ENCODE measurements at places on chromosomes 3 and 15.

DNA sequence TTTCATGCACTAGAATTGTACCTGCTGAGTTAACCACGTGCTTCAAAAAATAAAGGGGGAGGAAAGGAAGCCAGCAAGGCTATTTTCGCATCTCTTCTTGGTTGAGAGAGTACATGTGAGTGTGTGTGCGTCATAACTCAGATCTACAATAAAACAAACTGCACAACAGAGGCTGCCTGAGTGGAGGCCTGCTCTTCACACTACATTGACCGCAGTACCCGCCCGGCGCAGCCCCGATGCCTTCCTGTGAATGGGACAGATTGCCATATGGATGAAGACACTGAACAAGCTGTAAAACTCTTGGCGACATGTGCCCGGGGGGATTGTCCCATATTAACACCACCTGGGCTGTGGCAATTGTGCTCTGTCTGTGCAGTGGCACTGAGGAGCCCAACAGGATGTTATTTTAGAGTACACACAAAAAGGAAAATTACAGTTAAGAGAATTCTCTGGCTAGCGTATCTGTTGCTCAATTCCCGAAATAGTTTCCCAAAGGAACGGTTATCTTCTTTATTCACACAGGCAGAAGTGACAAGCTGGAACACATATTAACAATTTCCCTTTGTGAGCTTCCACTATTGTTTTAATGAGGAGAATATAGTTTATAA, 551.5 kb downstream of the FOXP1 start:
- DNase-seq: no peak

DNA sequence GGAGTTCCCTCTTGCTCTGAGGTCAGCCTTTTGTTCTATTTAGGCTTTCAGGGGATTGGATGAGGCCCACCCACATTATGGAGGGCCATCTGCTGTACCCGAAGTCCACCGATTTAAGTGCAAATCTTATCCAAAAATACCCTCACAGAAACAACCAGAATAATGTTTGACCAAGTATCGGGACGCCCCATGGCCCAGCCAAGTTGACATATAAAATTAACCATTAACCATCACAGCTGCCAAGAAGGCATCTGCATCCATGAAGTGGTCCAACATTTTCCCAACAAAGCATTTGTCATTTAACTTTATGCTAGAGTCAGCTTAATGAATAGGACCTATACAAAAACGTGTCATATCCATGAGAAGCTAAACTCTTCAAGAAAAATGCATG, 46.2 kb upstream of the TBC1D23 start:
- no peak for DNase-seq

- DNase-seq: no peak
Observed at GRCh38 chr3:186974824-186975313, 44.5 kb downstream of the ST6GAL1 start.

GRCh38 chr3:98809557-98809956, 46.4 kb downstream of the ST3GAL6 start:
- DNase-seq: no peak

GRCh38 chr3:126018545-126018944, 49.6 kb downstream of the ROPN1B start:
- no peak for DNase-seq

Data from A549 (cell line).